ENCODE measurements at places on chromosomes 11 and 22. TPM values are rescaled to one million over a fixed set of nuclear protein-coding genes. Genes with fewer than 3 reads are reported as not detected.

GRCh38 chr22:21624120-21624879 lies 5.5 kb downstream of the YDJC start:
- DNase-seq: peak; percentile 23
- H3K36me3 ChIP-seq: peaks cover 24% of the 10 kb centered on the region
- no peak overlapping the region for H3K4me3 ChIP-seq
- peaks cover 13% of the 10 kb centered on the region for H3K4me1 ChIP-seq
- H3K27me3 ChIP-seq: no peaks in the 10 kb centered on the region

- no peaks in the 10 kb centered on the region for H3K36me3 ChIP-seq
- no peak overlapping the region for H3K27ac ChIP-seq
- H3K4me3 ChIP-seq: peak overlapping the region; percentile 86
- no peaks in the 10 kb centered on the region for H3K27me3 ChIP-seq
Observed at GRCh38 chr11:95922536-95923438, 1.1 kb downstream of the MTMR2 start.

GRCh38 chr11:130171534-130171933 lies 12.0 kb downstream of the ST14 start:
- no peaks in the 10 kb centered on the region for H3K36me3 ChIP-seq
- H3K27me3 ChIP-seq: peaks cover 6% of the 10 kb centered on the region
- H3K27ac ChIP-seq: no peak overlapping the region
- DNase-seq: no peak
- H3K4me1 ChIP-seq: peaks cover 2% of the 10 kb centered on the region
- H3K4me3 ChIP-seq: no peak overlapping the region

DNA sequence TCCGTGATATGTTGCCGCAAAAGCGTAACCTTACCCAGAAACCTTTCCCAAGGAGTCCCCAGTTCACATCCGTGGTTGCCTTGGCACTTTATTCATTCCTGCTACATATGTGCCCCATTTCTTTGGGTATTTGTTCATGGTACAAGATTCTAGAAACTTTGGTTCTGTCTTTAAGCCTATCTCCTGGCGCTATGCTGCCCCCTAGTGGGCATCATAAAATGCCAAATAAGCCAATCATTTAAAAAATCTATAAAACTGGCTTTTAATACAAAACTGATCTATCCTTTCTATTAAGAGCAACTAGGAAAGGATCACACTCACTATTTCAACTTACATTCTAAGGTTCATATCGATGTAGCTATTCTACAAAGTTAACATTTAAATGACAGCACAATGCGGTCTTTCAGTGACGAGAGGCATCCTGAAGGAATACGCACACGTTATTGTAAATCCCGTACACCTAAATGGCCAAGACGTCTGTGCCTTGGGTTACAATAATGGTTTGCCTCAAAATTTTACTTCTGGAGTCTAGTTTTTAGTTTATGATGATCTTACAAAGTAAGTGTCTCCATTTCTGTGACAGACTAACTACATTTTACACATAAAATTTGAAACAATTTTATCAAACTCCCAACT lies 16.2 kb downstream of the PIWIL3 start:
- H3K4me3 ChIP-seq: no peak overlapping the region
- H3K27me3 ChIP-seq: peaks cover 6% of the 10 kb centered on the region
- H3K27ac ChIP-seq: no peak overlapping the region
- DNase-seq: peak; percentile 60
- H3K4me1 ChIP-seq: peaks cover 2% of the 10 kb centered on the region

GRCh38 chr11:87437844-87438223 lies 400.1 kb downstream of the TMEM135 start:
- H3K4me1 ChIP-seq: peaks cover 14% of the 10 kb centered on the region
- DNase-seq: peak; percentile 84
- H3K4me3 ChIP-seq: no peak overlapping the region

DNA sequence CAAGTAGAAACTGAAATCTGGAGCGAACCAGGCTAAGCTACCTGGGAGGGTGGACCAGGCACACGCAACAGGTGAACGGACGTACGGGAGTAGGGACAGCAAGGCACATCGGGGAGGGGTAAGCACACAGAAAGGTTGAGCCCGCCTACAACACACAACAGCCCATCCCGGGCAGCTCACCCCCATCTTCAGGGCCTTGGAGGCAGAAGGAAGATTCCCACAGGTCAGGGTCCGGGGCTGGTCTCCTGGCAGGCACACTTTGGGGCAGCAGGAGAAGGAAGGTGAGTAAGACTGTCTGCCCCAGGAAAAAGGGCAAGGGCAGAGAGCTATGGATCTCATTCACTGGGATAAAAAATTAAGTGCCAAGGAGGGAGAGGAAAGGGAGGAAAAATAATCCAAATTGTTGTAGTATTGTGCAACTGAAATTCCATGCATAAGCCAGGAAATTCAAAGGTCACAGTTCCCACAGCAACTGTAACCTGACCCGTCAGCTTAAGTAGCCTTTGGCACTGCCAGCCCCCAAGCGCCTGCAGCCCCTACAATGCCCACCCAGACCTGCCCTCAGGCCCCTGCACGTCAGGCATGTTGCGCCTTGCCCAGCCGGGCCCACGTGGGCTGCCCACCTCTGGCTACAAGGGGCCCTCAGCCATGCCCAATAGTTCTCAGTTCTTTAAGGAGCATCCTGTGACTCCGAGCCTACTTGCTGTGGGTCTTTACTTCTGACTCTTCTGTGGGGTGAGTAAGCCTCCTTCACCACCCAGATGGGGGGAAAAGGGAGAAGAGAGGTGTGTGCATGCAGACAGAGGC lies 51.8 kb downstream of the MICAL3 start:
- H3K36me3 ChIP-seq: no peaks in the 10 kb centered on the region
- peak; percentile 85 for DNase-seq
- H3K27ac ChIP-seq: peak overlapping the region; percentile 88
- no peak overlapping the region for H3K4me3 ChIP-seq
- H3K4me1 ChIP-seq: peaks cover 41% of the 10 kb centered on the region

GRCh38 chr22:40823426-40823825 lies 4.3 kb upstream of the SLC25A17 start:
- H3K4me1 ChIP-seq: no peaks in the 10 kb centered on the region
- DNase-seq: no peak
- no peak overlapping the region for H3K4me3 ChIP-seq
- H3K27ac ChIP-seq: no peak overlapping the region
- H3K27me3 ChIP-seq: no peaks in the 10 kb centered on the region

GRCh38 chr11:68980776-68981065 lies at the start of gene MRGPRD:
TSS of gene MRGPRD (minus strand) at chr11:68980986. CDS start at chr11:68980986, 0 bp downstream.
- no peak within 1 kb of the TSS for H3K27ac ChIP-seq
- H3K27me3 ChIP-seq: peaks cover 41% of the 10 kb centered on the region
- H3K4me3 ChIP-seq: no peak within 1 kb of the TSS
- DNase-seq: no peak
- no peaks in the 10 kb centered on the region for H3K36me3 ChIP-seq

RHOD gene
- 5.3 TPM for total RNA-seq

SPTY2D1 gene
- total RNA-seq: 35.8 TPM

FGF4 gene
- not detected for total RNA-seq

All from IMR-90 (cell line).